CD4-positive, CD25-positive, alpha-beta regulatory T cell (primary cell): ENCODE measurements at places on chromosomes 11 and 22. TPM values are rescaled to one million over a fixed set of nuclear protein-coding genes. Genes with fewer than 3 reads are reported as not detected.

The RBMXL2 gene
- not detected for polyA plus RNA-seq

The TMEM132A gene
- not detected for polyA plus RNA-seq

The CPT1A gene
- 4.3 TPM for polyA plus RNA-seq

The OVOL1 gene
- not detected for polyA plus RNA-seq

The NXPE2 gene
- not detected for polyA plus RNA-seq

The DEFB131B gene
- polyA plus RNA-seq = not detected

The CDC42BPG gene
- polyA plus RNA-seq = not detected

The GAL3ST1 gene
- not detected for polyA plus RNA-seq

The GPHA2 gene
- not detected for polyA plus RNA-seq

The ARHGEF12 gene
- 6.3 TPM for polyA plus RNA-seq

The ACRV1 gene
- not detected for polyA plus RNA-seq

The ROBO4 gene
- polyA plus RNA-seq = not detected

The SLC35F2 gene
- 22.1 TPM for polyA plus RNA-seq

The GGTLC2 gene
- not detected for polyA plus RNA-seq

The CNGA4 gene
- not detected for polyA plus RNA-seq

The DTX4 gene
- polyA plus RNA-seq = 0.11 TPM

The CBY1 gene
- 8.9 TPM for polyA plus RNA-seq

The FAT3 gene
- not detected for polyA plus RNA-seq

The CCDC179 gene
- not detected for polyA plus RNA-seq

The TEAD1 gene
- not detected for polyA plus RNA-seq

The CNIH2 gene
- not detected for polyA plus RNA-seq

The TSKU gene
- polyA plus RNA-seq = not detected
